Stimulated activated CD4-positive, alpha-beta T cell treated with anti-CD3 and anti-CD28 coated beads, Interleukin-15, amount 100 ng/mL, for 1 hour (primary cell): ENCODE measurements at places on chromosomes 4 and X.

- DNase-seq = peak; percentile 19
Observed at GRCh38 chrX:101485212-101485949, at the start of gene ARMCX4. ARMCX4 (plus strand) TSS chrX:101485456; CDS start chrX:101488590, 3,134 bp downstream.

- no peak for DNase-seq
Observed at GRCh38 chr4:74379912-74380311, 15.0 kb downstream of the EREG start.

GRCh38 chr4:122733787-122734120 lies 1.2 kb downstream of the BBS12 start:
- DNase-seq = no peak

- no peak for DNase-seq
Observed at GRCh38 chr4:105956569-105956968, 61.3 kb downstream of the NPNT start.

DNA sequence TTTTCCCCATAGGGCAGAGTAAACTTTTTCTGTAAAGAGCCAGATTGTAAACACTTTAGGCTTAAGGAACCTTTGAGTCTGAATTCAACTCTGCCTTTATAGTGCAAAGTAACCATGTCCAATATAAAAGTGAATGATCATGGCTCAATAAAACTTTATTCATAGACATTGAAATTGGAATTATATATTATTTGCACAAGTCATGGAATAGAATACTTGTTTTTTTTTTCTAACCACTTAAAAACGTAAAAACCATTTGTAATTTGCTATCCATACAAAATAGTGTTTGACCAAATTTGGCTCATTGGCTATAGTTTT lies 54.1 kb upstream of the MYOZ2 start:
- DNase-seq = no peak

DNA sequence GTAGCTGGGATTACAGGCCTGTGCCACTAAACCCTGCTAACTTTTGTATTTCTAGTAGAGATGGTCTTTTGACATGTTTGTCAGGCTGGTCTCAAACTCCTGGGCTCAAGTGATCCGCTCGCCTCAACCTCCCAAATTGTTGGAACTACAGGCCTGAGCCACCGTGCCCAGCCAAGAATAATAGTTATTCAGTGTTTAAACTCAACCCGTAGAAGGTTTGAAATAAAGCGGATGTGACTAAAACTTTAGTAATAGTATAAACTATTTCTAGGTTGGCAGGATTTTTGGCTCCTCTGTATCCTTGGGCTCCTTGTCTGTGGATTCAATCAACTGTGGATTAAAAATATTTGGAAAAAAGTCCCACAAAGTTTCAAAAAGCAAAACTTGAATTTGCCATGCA lies 37.8 kb downstream of the PCDH10 start:
- no peak for DNase-seq

GRCh38 chr4:182826391-182826790 lies 90.8 kb downstream of the DCTD start:
- no peak for DNase-seq
